ENCODE measurements at places on chromosomes 16 and 17.

- H3K4me3 ChIP-seq = no peak overlapping the region
- H3K4me1 ChIP-seq = no peaks in the 10 kb centered on the region
- no peak for DNase-seq
- H3K36me3 ChIP-seq = peaks cover 4% of the 10 kb centered on the region
- H3K27ac ChIP-seq = no peak overlapping the region
These were observed 29.7 kb downstream of the MPP2 start for GRCh38 chr17:43877451-43878155.

GRCh38 chr16:10519929-10520868 lies 60.2 kb downstream of the EMP2 start:
- H3K36me3 ChIP-seq = no peaks in the 10 kb centered on the region
- no peaks in the 10 kb centered on the region for H3K4me1 ChIP-seq
- DNase-seq = no peak

DNA sequence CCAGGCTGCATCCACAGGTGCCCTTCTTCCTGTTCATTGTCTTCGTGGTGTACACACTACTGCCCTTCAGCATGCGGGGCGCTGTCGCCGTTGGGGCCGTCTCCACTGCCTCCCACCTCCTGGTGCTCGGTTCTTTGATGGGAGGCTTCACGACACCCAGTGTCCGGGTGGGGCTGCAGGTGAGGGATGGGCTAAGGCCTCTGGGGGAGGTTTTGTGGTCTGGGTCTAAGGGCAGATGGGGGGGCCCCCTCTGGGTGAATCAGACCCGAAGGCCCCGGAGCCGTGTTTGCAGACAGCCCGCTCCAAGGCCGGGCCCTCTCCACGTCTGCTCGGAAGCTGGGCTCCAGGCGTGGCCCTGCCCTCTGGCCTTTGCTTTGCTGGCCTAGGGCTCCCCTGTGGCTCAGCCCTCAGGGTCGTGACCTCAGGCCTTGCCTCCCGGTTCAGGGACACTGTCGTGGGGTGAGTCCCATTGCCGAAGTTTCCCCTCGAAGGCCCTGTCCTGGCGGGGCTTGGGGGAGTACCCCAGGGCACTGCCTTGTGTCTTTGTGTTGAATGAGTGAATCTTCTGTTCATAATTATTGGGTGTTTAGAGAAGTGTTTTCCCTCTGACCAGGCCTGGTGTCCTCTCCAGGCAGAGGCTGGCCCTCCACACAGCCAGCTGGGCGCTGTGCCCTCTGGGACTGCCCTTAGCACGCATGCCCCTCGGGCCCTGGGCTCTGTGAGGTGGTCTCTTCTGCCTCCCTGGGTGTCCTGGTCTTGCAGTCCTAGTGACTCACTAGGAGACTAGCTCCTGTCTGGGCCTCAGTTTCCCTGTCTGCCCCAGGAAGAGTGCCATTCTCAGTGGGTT lies 25.6 kb downstream of the ADCY7 start:
- H3K4me3 ChIP-seq = no peak overlapping the region
- H3K27me3 ChIP-seq = peaks cover 2% of the 10 kb centered on the region
- peaks cover under 1% of the 10 kb centered on the region for H3K4me1 ChIP-seq
- no peaks in the 10 kb centered on the region for H3K36me3 ChIP-seq

DNA sequence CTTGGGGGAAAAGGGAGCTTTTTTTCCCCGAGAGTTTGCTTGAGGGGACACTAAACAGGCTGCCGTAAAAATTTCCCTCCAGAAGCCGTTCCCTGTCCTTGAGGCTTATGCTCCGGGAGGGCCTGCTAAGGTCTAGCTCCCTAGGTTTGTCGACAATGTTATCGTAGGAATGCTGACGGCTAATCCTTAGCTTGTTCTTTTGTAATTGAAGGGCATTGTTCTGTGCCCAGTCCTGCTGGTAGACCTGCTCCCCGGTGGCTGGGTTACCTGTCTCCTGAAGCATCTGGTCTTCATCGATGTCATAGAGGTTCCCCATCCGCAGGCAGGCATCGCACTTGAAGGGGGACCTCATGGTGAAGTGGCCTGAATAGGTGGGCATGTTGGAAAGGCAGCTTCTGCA lies 418.7 kb downstream of the GRIN2A start:
- H3K4me1 ChIP-seq = no peaks in the 10 kb centered on the region
- peaks cover 5% of the 10 kb centered on the region for H3K36me3 ChIP-seq
- no peak overlapping the region for H3K27ac ChIP-seq
- H3K27me3 ChIP-seq = no peaks in the 10 kb centered on the region
- no peak for DNase-seq
- no peak overlapping the region for H3K4me3 ChIP-seq

GRCh38 chr17:13996276-13996675 lies 73.0 kb upstream of the COX10 start:
- peaks cover 2% of the 10 kb centered on the region for H3K4me1 ChIP-seq
- H3K27me3 ChIP-seq = no peaks in the 10 kb centered on the region
- no peaks in the 10 kb centered on the region for H3K36me3 ChIP-seq

DNA sequence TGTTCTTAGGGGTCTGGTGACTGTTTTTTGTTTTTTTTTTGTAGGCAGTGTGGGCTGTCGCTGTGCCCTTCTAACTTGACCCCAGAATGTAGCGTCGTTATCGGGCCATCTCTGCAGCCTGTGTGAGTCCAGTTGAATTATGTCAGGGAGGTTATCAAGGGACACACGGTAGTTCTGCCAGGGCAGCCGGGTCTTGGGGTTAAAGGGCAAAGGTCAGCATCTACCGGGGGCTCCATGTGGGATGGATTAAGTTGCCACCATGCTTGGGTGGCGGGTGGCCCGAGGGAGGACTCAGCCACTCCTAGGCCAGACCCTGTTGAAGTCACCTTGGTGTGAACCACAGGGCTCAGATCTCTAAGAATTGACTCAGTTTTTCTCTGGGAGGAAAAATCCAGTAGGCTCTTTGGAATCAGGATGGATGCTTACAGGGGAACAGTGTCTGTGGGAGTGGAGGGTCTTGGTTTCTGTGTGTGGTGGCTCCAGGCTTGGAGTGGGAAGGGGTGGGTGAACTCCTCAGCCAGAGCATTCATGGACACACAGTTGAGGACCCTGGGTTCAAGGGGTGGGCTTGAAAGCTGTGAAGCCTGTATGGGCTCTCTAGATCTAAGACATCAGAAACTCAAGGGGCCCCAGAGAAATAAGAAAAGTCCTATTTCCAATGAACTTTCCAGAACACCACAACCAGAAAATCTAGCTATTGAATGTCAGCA lies 191.7 kb downstream of the IRF8 start:
- no peaks in the 10 kb centered on the region for H3K36me3 ChIP-seq
- H3K27ac ChIP-seq = no peak overlapping the region
- DNase-seq = no peak
- H3K27me3 ChIP-seq = peaks cover 7% of the 10 kb centered on the region

DNA sequence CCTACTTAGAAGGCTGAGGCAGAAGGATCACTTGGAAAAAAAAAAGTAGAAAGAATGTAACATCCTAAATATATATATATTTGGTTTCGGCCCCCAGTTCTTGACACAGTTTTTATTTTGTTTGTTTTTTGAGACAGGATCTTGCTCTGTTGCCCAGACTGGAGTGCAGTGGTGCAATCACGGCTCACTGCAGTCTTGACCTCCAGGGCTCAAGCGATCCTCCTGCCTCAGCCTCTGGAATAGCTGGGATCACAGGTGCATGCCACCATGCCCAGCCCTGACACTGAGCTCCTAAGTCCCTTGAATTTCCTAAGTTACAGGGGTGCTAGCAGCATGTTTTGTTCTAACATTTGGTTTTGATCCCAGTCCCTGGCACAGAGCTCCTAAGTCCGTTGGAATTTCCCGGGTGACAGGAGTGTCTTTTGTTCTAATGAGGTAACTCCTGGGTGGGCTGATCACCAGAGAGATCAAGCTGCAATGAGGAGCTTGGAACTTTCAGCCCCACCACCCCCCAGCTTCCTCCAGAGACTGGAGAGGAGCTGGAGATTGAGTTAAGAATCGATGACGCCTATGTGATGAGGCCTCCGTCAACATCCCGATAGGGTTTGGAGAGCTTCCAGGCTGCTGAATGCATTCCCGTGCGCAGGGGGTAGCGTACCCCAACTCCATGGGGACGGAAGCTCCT lies 20.0 kb downstream of the MXRA7 start:
- H3K27ac ChIP-seq = no peak overlapping the region
- H3K36me3 ChIP-seq = no peaks in the 10 kb centered on the region
- peaks cover 35% of the 10 kb centered on the region for H3K4me1 ChIP-seq
- peaks cover 6% of the 10 kb centered on the region for H3K27me3 ChIP-seq
- H3K4me3 ChIP-seq = no peak overlapping the region
